ENCODE measurements at places on chromosomes 5 and 9.

DNA sequence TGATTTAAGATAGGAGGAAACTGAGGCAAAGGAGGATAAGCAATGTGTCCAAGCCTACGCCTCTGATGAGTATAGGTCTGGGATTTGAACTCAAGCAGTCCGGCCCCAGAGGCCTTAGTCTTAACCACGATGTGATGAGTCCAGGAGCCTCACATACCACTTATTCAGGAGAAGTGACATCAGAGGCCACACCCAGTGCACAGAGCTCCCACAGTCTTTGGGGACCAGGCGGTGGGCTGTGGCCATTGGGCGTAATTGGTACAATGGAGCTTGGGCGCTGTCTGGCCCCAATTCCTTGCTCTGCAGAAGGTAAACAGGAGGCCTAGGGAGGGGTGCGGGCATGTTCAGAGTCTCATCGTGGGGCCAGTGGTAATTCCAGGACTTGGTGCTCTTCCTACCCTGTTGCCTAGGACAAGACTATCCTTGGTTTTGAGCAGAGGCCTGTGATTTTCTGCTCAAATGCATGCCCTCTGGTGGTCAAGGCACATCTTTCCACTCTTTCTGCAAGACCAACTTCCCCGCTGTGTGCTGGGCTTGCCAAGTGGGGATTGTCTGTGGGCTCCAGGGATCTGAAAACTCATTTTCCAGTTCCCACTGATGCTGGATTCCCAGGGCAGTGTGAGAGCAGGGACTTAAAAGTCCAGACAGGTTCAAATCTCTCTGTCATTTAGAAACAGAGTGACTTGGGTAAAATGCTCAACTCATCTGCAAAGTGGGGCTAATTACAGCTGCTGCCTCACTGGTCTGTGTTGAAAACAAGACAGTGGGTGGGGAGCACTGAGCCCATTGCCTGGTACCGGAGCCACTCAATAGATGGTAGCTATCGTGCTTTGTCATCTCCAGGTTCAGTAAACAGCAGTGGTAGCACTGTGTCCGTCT, 15.8 kb downstream of the NDST1 start:
- DNase-seq, result no peak

GRCh38 chr9:108386859-108387384, 468.9 kb downstream of the ACTL7B start:
- no peak for DNase-seq

DNA sequence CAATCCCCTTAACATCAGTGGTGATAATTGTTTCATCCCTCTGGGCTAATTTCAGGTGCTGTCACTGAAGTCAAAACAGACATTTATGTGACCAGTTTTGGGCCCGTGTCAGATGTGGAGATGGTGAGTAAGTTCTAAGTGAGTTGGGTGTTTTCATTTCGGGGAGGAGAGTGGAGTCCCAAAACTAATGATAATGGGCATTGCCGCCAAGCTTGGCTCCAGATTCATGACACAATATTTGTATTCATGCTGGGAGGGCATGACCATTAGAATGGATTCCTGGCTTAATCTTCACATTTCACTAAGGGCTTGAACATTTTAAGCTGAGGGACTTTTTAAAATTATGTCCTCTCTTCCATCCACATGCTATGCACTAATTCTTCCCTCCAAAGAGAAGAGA, 1.4 kb downstream of the GABRA6 start:
- DNase-seq, result no peak

DNA sequence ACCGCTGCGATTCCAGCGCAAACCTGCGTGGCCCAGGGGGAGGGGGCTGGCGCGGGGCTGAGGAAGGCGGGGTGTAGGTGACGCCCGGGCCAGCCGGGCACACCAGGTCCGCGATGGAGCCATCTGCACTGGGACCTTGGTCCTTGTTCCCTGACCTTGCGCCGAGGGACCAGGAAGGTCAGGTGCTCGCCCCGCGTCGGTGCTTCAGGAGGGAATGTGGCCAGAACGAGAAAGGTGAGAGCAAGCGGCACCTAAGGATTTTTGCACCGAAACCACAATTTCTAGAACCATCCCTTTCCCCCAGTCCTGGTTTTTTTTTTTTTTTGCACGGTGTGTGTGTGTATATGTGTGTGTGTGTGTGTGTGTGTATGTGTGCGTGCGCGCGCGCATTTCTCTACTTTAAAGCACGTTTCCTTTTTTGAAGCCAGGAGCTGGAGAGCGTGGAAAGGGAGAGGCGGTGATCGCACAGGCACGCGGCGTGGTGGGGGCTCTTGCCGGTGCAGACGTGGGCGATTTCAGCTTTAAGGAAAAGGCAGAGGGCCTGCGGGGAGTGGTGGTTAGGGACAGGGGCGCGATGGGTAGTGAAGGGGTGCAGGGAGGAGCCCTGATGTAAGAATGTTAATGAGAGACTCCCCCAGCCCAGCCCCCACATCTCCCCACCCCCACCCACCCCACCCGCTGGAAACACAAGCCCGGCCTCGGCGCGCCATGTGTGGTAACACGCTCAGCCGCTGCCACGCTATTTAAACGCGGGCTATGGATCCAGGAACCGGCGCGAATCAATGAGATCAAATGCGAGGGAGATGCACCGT, at the start of gene NPR3:
TSS of gene NPR3 (plus strand) at position 772 of the 812 bp plus-strand sequence. CDS start 456 bp downstream, outside the sequence.
- DNase-seq, result no peak

DNA sequence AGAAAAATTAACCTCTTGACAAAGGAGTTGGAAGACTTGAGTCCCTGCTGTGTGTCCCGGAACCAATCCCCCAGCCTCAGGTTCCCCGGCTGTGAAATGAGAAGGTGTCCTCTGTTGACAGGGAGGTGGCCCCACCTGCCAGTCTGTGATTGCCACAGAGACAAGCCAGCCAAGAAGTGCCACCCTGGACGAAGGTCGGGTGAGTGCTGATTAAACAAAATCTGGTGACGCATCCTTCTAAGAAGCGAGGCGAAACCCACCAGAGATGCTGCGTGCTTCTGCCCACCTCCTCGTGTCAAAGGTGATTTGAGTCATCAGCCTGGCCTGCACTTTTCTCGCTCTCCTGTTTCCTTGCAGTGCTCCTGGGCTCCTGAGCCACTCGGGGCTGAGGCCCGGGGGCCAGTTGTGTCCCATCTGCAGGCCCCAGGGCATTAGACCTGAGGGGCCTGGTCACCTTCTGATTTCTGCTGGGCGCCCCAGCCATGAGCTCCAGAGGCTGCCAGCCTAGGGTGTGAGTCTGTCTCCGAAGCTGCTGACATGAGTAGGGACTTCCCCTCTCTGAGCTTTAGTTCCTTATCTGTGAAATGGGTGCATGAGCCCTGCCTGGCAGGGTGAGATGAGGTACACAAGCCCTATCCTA, 28.7 kb downstream of the NEK6 start:
- DNase-seq, result peak; percentile 55

DNA sequence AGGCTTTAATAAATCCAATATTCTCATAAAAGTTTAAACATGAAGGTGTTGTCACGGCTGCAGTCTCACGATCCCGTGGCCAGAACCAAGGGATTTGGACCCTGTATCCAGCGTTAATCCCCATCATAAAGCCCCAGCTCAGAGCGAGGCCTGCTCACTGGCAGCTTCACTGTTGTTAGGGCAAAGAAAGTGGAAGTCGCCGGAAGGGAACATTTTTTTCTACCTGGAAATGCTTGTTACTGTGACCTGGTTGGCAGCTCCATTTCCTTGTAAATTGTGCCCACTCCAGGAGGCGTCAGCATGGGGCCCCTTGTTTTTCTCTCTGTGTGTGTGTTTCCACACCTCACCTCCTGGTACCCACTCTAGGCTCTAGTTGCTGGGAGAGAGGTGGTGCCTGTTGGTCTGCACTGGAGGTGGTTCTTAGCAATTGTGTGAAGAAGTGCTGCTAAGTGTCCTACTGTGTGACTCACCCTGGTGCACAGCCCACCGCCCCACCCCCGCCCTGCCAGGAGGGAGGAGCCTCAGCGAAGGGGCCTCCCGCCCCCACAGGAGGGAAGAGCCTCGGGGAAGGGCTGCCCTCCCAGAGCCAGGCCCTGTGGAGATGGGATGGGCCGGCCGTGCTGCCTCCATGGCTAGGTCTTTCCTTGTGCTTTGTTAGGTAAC, 105.1 kb downstream of the EHMT1 start:
- no peak for DNase-seq

DNA sequence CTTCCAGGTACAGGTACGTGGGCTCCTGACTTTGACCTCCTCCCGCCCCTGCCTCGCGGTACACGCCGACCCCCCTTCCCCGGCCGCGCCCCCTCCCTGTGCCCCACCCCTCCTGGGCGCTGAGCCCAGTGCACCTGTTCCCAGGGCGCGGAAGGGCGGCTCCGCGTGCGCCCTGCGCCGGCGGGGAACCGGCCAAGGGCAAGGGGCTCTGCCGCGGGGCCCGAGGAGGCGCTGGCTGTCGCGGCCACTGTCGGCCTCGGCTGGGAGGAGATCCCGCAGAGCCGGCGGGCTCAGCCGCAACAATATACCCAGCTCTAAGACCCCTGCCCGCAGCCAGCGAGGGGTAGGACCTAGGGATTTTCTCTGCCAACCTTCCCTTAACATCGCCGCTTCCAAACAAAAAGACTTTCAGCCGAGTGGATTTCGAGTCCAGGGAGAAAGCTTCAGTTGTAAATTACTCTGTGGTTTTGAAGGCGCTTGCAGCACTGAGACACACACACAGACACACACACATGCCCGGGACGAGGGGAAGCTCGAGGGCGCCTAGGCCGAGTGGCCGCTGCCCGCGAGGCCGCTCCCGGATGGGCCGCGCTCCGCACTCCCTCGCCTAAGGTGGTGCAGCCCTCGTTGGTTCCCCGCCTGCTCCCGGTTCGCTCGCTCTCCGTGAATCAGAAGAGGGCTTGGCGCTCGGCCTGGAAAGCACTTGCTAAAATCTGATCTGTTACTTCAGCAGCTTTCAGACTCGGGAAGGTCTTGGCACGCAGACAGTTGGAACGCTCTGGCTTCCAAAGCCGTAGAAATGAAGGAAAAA, 1.2 kb downstream of the FGF18 start:
- DNase-seq, result no peak

DNA sequence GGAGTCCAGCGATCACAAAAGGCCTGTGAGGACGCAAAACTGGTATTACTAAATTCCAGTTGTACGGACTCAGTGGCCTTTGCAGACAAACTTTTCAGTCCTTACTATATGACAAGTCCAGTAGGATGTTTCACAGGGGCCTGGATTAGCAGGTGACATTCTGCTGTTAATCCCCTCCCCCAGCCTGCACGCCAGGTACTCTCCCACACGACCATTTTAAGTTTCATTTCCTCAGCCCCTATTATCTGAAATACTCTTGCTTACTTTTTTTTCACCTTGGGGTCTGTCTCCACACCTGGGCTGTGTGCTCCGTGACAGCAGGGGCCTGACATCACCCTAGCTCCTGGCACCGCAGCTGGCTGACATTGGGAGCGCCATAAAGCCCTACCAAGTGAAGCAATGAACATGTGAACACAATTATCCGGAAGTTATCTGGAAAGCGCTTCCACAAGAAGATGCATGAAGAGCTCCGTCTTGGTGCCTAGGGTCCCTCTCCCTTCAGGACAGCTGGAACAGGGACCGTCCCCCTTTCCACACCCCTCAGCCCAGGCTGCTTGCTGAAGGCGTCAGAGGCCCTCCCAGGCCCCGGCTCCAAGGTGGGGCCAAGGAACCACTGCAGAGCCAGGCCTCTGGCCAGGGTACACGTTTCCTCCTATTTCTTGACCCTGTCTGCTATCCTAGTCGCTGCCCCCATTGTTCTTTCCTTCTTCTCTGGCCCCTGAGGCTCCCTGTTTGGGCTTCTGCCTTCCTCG, 39.7 kb upstream of the ZNF622 start:
- no peak for DNase-seq

GRCh38 chr9:114174876-114175771, 19.8 kb downstream of the COL27A1 start:
- DNase-seq, result no peak

- no peak for DNase-seq
Measured at GRCh38 chr5:75047356-75047755, 5.0 kb downstream of the GCNT4 start.

GRCh38 chr9:27377147-27377807, 80.3 kb upstream of the EQTN start:
- DNase-seq, result no peak

DNA sequence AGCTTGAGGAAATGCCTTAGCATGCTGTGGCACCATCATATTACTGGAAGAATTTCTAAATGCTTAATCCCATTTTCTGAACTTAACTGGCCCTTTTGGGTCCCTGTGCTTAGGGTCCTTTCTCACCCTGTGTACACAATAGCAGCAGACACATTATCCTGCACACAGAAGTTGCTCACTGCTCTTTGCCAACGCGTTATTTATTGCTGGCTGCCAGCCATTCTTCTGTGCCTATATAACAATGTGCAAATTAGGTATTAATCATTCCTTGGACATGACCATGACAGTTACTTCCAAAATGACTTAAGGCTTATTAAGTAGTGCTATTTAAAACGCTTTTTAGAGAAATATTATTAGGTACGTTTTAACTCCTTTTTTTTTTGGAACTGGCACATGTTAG, 134.7 kb downstream of the FBN2 start:
- DNase-seq, result no peak

Measured in activated T-cell treated with anti-CD3 and anti-CD28 coated beads for 48 hours (primary cell).